Upper lobe of right lung (tissue), 1 donor: ENCODE measurements at places on chromosomes 13 and 19. TPM values are rescaled to one million over a fixed set of nuclear protein-coding genes. Genes with fewer than 3 reads are reported as not detected.

The OR7C1 gene
- not detected for total RNA-seq

The ZNF331 gene
- 30.1 TPM for total RNA-seq

The CPT1C gene
- 6.1 TPM for total RNA-seq

- H3K4me1 ChIP-seq, result peaks cover 25% of the 10 kb centered on the region
- no peak for DNase-seq
- H3K27ac ChIP-seq, result no peak overlapping the region
- H3K27me3 ChIP-seq, result no peaks in the 10 kb centered on the region
- H3K36me3 ChIP-seq, result peaks cover 60% of the 10 kb centered on the region
These were observed 26.0 kb downstream of the SBNO2 start for GRCh38 chr19:1147934-1148549.

DNA sequence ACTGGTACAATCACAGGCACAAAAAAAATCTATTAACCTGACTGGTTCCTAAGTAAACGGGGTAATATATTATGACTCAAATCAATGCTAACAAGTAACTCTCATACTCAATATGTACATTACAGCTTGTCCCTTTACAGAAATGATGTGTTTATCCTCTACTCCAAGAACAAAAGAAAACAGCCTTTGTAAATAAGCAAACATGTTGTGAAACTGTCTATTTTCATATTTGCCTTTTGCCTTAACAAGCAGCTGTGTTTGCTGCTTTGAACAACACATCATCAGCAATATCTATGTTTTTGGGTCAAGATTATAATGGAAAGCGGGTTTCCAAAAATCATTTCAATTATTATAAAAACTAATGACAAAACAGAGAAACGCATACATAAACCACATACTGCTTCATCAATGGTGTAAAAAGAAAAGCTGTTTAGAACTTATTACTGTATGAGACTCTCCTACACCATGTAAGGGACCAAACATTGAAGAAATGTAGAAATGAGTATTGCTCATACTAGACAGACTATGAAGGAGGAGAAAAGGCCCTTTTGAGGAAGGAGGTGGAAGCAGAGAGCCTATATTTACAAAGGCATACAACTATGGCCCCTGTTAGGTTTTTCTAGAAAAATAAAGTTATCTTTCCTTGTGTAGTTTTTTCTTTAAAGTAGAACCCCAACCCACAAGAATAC lies 14.8 kb downstream of the TBC1D4 start:
- no peak overlapping the region for H3K4me3 ChIP-seq
- H3K27ac ChIP-seq, result no peak overlapping the region
- peaks cover 4% of the 10 kb centered on the region for H3K4me1 ChIP-seq
- H3K27me3 ChIP-seq, result no peaks in the 10 kb centered on the region
- DNase-seq, result no peak

GRCh38 chr13:24149246-24150032 lies 11.1 kb upstream of the SPATA13 start:
- H3K27me3 ChIP-seq, result no peaks in the 10 kb centered on the region
- H3K4me1 ChIP-seq, result peaks cover 8% of the 10 kb centered on the region
- H3K4me3 ChIP-seq, result no peak overlapping the region
- H3K36me3 ChIP-seq, result no peaks in the 10 kb centered on the region

GRCh38 chr13:51148952-51149573 lies 38.0 kb upstream of the C13orf42 start:
- no peak for DNase-seq
- no peaks in the 10 kb centered on the region for H3K36me3 ChIP-seq
- no peak overlapping the region for H3K4me3 ChIP-seq
- no peaks in the 10 kb centered on the region for H3K4me1 ChIP-seq
- H3K27me3 ChIP-seq, result no peaks in the 10 kb centered on the region

GRCh38 chr13:75607447-75607846 lies 28.7 kb upstream of the LMO7 start:
- no peak for DNase-seq
- peaks cover 11% of the 10 kb centered on the region for H3K36me3 ChIP-seq
- H3K27me3 ChIP-seq, result no peaks in the 10 kb centered on the region

GRCh38 chr19:4684312-4685095 lies 14.4 kb upstream of the MYDGF start:
- DNase-seq, result no peak
- no peaks in the 10 kb centered on the region for H3K4me1 ChIP-seq
- no peak overlapping the region for H3K27ac ChIP-seq
- H3K4me3 ChIP-seq, result no peak overlapping the region
